ENCODE measurements at places on chromosomes 6 and 20.
A peak's percentile ranks its signal among the peaks of the same experiment; 100 is the strongest.

DNA sequence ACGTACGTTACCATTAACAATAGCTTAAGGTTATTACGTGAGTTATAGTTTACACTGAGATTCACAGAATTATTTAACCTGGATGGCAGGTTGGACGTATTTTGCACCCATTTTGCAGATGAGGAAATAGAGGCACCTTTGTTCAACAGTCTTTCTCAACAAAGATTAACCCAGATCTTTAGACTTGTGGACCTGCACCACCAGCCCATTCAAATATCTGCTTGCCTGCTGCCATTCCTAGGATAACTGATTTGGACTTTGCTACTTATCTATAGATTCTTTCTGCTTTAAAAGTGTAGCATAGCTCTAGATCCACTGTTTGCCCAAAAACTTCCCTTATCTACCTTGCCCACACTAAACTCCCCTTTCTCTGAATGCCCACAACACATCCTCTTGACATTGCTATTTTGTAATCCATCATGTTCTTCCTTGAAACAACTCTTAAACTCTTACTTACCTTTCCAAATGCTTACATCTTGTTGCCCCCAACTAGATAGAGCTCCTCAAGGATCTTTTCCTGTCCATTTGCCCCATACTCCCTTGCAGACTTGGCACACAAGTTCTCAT lies 56.4 kb upstream of the TNFAIP3 start:
- no peak for DNase-seq

GRCh38 chr6:15504040-15504495 lies 158.8 kb downstream of the DTNBP1 start:
- no peak for DNase-seq

GRCh38 chr20:35243317-35243716 lies 16.8 kb downstream of the MMP24 start:
- no peak for DNase-seq

- peak; percentile 98 for DNase-seq
Measured at GRCh38 chr20:63272105-63273058, at the start of gene ARFGAP1. Gene ARFGAP1, plus strand, starts transcription at chr20:63272813. Its CDS starts 2,768 bp downstream, at chr20:63275581.

- DNase-seq: no peak
Measured at GRCh38 chr20:35568645-35569044, 26.8 kb downstream of the ERGIC3 start.

DNA sequence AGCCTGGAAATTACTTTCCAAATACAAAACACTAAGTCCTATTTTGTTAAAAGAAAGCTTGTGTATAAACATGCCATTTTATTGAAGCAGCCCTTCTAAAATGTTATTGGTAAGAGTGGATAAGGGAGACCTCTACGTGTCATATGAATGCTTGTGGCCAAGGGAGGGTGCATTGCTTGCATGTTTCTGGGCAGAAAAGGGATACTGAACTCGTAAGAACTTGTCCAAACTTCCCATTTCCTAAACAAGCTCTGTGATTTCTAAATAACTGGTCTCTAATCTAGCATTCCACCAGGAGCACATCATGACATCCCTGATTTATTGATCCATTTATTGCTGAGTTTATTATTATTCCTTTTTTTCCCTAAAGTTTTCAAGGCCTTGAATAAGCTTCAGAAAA lies 474.1 kb downstream of the CD109 start:
- no peak for DNase-seq

- no peak for DNase-seq
Measured at GRCh38 chr6:50927800-50928199, 109.1 kb downstream of the TFAP2B start.

DNA sequence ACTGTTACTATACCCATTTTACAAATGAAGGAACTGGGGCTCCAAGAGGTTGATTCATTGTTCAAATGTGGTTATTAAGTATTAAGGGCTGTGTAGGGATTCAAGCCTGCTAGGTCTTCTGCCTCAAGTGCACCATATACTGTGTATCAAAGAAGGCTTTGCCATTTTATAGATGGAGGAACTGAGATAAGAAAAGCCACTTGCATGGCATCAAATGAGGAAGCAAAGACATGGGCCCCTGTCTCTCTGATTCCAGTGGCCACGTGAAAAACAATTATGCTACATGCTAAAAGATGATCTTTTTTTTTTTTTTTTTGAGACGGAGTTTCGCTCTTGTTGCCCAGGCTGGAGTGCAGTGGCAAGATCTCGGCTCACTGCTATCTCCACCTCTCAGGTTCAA lies 67.0 kb downstream of the TMEM200A start:
- DNase-seq: no peak

- peak; percentile 30 for DNase-seq
Measured at GRCh38 chr20:62885046-62885895, 23.6 kb upstream of the TCFL5 start.

DNA sequence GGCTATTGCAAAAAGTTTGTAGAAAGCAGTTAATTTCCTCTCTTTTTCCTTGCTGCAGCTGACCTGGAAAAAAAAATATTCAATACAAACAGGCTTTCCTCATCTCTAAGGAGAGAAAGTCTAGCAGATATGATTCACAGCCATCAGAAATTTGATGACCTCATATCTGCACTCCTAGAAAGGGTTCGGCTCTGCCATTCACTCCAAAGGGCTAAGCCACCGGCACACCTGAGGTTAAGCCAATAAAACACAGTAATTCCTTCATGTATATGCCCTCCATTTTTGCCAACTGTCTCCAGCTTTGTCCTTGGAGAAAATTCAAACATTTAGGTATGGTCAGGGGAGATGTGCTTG lies 18.7 kb upstream of the LY86 start:
- no peak for DNase-seq

- DNase-seq: no peak
Measured at GRCh38 chr6:168935628-168936010, 318.0 kb downstream of the THBS2 start.

DNA sequence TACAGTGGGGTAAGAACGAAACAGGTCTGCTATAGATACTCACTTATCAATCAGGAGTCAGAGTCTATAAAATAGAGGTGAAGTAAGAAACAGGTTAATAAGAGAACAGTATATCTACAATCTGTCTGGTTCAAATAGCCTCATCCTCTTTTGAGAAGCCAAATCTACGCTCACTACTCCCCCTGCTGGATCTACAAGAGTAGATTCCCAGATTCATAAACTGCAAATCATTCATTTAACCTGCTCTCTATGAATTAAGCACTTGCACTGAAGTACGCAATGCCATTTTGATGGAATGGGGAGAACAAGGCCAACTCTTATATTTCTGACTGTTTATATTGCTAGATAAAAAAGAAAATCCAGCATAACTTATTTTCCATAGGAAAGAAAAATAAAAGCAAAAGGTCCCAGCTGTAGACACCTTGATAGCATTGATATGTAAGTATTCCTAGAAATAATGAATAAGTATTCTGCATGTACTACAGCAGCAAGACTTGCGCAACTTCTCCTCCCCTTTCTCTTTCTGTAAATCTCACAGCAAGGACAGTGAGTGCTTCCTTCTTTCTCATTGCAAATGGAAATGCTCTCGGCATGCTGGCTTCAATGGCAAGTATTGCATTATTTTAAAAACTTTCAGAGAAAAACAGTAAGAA lies 92.3 kb downstream of the RFX6 start:
- DNase-seq: no peak

- DNase-seq: no peak
Measured at GRCh38 chr20:36036688-36037087, 68.3 kb downstream of the CNBD2 start.

GRCh38 chr20:35284992-35285805 lies 627 bp upstream of the EIF6 start:
- DNase-seq: no peak

GRCh38 chr6:161788531-161788930 lies 514.7 kb upstream of the AGPAT4 start:
- no peak for DNase-seq

DNA sequence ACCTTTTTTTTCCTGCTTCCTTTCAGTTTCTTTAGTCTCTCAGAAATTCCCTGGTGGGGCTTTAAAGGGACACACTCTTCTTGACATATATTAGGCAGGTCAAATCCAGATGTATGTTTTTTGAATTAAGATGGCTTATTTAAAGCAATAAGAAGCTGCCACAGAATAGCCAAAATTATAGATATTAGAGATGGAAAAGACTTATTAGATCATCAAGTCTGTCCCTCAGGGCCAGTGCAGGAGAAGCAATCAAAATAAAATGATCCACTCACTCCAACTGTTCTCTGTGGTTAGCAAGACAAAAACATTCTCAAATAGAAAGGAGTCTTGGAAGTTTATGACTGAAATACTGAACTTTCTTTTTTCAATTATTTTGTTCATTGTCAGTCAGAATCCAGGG lies 462.8 kb downstream of the CDC5L start:
- no peak for DNase-seq

DNA sequence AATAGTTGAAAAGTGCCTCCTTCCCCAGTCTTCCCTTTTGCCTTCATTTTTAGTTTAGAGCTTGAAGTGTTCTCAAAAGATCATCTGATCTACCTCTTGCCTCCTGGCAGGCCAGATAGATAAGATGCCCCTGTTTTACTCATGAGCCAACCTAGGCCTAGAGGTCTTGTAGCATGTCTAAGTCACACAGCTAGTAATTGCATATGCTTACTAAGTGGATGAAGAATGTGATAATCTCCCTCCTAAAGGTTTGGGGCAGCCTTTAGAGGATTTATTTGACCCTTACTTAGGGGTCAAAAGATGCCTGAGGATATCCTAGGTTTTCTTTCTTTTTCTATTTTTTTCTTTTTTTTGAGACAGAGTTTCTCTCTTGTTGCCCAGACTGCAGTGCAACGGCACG lies 2.1 kb downstream of the C6orf141 start:
- no peak for DNase-seq

DNA sequence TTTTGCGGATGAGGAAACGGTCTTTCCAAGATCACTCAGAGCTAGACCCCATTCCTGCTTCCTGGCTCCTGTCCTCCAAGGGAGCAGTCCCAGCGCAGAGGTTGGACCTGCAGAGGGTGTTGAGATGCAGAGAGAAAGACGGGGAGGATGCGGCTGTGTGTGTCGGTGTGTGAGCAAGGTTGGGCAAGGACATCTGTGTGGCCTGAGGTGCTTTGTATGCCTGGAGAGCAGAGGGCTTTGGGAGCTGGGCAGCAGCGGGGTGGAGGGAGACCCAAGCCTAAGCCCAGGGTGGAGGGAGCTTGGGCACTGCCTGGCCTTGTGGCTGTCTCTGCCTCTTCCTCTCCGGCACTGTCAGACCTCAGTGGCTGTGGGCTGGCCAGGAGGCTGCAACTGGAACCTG lies 147.4 kb upstream of the RNF24 start:
- no peak for DNase-seq

GRCh38 chr20:44829688-44830087 lies 19.3 kb upstream of the RIMS4 start:
- DNase-seq: no peak

GRCh38 chr6:76790045-76790796 lies 673.1 kb downstream of the HTR1B start:
- no peak for DNase-seq

DNA sequence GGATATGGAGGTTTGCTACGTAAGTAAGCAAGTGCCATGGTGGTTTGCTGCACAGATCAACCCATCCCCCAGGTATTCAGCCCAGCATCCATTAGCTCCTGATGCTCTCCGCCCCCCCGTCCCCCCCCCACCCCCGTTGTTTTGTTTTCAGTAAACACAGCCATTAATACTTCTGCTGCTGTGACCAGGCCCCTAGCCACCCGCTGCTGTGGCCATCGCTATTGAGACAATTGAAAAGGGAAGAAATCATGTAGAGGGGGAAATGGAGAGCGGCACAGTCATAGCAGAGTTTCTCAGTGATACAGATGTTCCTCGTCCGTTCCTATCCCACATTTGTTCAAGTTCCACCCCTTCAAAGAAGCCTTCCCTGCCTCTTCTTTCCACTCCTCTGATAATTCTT lies 24.9 kb downstream of the SLC35D3 start:
- DNase-seq: no peak

- DNase-seq: no peak
Measured at GRCh38 chr6:2870046-2870636, 28.5 kb upstream of the SERPINB1 start.

GRCh38 chr6:138944412-138944811 lies 43.6 kb downstream of the REPS1 start:
- no peak for DNase-seq

DNA sequence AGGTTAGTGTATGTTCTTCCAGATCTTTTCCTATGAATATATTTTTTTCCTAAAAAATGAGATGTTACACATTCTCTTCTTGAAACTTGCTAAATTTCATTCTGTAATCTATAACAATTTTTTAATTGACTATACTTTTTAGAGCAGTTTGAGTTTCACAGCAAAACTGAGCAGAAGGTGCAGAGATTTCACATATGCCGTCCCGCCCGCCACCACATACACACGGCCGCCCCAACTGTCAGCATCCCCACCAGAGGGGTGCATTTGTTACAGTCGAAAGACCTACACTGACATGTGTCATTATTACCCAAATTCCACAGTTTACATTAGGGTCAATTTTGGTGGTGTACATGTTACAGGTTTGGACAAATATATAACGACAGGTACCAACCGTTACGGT lies 116.5 kb downstream of the IRF4 start:
- DNase-seq: no peak

DNA sequence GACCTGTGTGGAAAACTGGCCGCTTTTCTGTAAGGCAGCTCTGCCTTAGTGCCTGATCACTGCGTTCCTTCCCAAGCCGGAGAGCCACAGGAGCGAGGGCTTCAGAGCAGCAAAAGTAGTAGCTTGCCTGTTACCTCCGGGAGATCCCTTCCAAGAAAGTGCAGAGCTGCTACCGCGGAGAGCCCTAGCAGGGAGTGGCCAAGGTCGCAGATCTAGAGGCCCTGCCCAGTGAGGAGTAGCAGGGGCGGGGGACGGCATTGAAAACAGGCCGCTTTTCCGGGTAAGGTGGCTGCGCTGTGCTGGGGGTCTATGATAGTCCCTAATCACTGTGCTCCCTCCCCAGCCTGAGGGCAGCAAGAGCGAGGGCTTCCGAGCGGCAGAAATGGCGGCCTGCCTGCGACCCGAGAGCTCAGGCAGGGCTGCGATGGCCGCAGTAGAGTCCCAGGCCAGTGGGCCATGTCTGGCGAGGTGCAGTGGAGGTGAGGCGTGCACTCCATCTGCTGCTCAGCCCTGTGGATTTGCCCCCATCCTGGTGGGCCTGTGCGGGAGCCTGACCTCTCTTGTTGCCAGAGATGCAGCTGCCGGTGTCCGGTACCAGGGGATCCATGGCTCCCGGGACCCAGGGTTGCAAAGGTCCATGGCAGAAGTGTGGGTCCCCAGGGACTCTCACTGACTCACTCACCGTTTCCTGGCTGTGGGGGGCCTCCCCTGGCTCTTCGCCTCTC lies 67.3 kb downstream of the KLHL32 start:
- DNase-seq: no peak

- DNase-seq: peak; percentile 86
Measured at GRCh38 chr6:141562851-141563763, 569.6 kb upstream of the GJE1 start.

All from posterior cingulate gyrus (tissue), 11 donors.